ENCODE measurements at places on chromosomes 3 and 15.
A peak's percentile ranks its signal among the peaks of the same experiment; 100 is the strongest.

- no peak for DNase-seq
Measured at GRCh38 chr15:89205991-89206585, 15.3 kb downstream of the RLBP1 start.

- peak; percentile 76 for DNase-seq
Measured at GRCh38 chr15:74635228-74635627, 19.6 kb downstream of the CLK3 start.

- DNase-seq: no peak
Measured at GRCh38 chr3:145943952-145944351, 217.0 kb downstream of the PLOD2 start.

GRCh38 chr3:180594631-180595558 is 7.1 kb upstream of the TTC14 start:
- DNase-seq: peak; percentile 13

GRCh38 chr3:70501561-70501960 is 189.1 kb upstream of the MDFIC2 start:
- no peak for DNase-seq

- DNase-seq: no peak
Measured at GRCh38 chr3:41148478-41148877, 50.8 kb upstream of the CTNNB1 start.

DNA sequence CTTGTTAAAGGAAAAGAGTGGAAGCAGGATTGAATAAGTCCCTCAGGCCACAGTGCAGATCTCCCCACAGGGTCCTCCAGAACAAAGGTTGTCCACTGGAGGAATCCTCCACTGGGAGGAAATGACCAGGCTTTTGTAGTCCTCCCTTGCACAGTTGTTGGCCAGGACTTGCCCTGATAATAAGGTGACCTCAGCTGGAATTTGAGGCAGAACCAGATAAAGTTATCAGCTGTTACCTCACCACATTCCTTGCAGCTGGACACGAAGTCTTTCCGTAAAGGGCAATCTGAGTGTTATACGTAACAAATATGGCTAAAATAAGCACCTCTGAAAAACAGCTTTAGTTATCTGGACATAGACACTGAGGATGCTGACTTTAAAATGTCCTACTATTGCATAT is 83.5 kb upstream of the NAALADL2 start:
- DNase-seq: no peak

DNA sequence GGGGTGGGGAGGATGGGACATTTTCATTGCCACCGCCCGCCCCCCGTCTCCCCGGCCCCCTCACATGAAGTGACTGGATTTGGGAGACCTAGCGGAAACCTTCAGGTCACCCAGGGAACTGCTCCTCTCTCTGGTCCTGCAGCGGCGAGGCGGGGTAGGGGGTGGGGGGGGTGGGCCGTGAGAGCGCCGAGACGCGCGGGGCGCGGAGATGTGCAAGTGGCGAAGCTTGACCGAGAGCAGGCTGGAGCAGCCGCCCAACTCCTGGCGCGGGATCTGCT is 712 bp upstream of the MME start:
- no peak for DNase-seq

- DNase-seq: no peak
Measured at GRCh38 chr3:46843508-46843907, 19.7 kb downstream of the MYL3 start.

GRCh38 chr3:45579251-45579650 is 15.3 kb upstream of the LIMD1 start:
- no peak for DNase-seq

DNA sequence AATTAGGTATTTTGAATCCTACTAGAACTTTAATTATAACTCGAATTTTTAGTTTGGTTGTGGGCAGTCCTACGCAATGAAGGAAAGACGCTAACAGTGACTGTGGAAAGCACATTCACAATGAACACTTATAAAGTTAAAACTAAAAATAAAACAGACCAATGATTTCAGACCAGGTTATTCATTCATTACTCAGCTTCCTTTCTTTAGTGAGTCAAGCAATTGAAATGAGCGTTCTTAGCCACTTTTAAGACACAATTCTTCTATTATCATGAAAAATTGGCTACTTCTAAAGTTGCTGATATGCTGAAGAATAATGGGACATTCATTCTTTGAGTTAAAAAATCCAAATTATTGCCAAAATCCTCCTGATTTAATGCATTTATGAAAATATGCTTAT is 66.0 kb upstream of the CMSS1 start:
- DNase-seq: no peak

DNA sequence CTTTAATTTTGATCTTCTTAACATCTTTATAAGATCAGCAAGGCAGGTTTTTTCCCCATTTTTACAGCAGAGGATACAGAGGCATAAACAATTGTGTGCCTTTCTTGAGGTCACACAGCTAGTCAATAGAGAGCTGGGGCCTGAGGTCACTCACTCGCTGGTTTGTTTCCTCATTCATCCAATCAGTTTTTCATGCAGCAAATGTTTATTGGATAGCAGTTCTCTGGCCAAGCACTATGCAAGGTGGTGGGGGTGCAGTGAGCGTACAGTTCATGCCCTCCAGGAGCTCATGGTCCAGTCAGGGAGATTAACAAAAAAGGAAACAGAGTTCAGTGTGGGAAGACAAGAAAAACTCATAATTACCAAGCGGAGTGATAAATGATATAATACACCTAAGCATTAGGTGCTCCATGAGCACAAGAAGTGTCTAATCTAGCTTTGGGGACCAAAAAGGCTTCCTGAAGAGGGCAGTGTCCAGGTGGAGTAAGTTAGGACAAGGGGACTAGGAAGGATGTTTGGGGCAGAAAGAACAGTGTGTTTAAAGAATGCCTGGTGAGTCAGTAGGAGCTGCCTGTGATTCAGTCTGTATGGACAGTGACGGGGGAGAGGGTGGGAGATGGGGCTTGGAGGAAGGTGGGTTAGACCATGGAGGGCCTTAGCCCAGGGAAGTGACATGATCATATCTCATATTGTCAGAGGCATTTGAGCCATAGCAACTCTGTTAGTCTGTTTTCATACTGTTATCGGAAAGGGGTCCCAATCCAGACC is 29.3 kb downstream of the MAP2K5 start:
- no peak for DNase-seq

GRCh38 chr15:58748040-58748851 is 1.3 kb downstream of the ADAM10 start:
- DNase-seq: no peak

DNA sequence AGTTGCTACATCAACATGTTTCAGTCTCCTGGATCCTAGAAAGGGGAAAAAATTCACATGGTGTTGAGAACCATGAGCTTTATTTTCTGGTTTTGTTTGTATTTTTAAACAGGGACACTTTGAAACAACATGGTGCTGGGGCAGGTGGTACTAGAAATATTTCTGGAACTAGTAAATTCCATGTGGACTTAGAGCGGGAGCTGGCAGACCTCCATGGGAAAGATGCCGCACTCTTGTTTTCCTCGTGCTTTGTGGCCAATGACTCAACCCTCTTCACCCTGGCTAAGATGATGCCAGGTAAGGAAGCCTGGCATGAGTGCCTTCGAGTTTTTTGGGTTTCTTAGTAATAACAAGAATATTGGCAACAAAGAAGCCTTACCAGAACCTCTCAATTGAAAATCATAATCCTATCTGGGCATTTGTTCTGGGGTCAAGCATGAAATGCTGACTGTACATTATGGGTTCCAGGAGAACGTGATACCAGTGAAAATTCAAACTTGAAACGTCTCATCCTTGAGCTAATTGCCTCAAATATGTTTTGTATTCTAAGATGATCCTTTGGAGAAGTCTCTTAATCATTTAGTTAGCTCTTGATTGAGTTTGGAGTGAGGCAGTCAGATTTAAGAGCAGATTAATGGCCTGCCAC is 7.9 kb downstream of the ALAS1 start:
- no peak for DNase-seq

- no peak for DNase-seq
Measured at GRCh38 chr3:10447527-10448260, 57.7 kb downstream of the ATP2B2 start.

- no peak for DNase-seq
Measured at GRCh38 chr3:169150920-169151319, 512.6 kb downstream of the MECOM start.

DNA sequence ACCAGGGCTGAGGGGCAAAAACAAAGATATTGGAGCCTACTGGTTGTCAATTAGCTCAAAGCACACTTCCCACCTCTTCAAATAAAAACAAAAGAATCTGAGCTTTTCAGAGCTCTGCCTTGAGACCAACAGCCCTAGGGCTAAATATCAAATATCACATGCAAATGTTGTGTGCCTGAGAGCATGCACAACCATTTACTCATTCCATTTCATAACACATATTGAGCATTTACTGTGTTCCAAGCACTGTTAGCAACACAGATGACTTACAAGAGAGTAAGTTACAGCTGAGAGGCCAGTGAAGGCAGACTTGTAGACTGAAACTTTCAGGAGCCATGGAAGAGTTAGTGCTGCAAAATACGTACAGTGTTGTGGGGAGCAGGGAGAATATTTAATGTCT is 222.4 kb downstream of the CPNE4 start:
- no peak for DNase-seq

DNA sequence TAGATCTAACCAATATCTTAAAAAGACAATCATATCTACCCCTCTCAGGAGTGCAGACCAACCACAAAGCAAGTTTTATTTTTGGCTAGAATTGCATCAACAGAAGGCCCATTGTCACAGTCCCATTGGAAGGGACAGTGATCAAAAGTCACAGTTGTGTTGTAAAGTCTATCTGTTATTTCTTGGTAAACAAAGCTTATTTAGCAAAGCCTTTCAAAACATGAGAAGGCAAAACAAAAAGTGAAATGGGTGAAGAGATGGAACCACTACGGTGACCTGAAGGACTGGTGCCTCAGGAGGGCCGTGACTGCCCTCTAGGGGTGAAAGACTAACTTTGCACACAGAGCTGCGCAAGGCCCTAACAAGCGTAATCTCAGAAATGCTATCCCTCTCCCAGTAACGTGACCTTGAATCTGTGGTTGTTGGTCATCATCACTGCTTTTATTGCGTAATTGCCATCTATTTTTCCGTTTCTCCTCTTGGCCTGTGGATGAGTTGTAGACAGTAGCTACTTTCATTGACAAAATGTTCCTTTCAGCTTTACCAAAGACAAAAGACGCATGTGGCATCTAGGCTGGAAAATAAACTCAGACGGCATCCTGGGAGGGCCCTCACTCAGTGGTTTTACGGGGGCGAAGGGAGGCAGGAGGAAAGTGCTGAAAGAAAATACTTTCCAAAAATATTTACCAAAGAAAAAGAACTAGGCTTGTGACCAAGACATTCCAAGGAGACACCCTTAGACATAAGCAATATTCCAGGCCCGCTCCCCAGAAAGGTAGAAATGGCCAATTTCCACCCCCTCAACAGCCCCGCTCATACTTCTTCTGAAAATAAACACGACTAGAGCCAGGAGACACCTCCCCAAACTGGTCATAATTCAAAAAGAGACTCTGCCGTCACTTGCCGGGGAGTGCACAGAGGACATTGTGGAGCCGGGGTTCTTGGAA is 79.4 kb downstream of the FRMD4B start:
- DNase-seq: peak; percentile 66

DNA sequence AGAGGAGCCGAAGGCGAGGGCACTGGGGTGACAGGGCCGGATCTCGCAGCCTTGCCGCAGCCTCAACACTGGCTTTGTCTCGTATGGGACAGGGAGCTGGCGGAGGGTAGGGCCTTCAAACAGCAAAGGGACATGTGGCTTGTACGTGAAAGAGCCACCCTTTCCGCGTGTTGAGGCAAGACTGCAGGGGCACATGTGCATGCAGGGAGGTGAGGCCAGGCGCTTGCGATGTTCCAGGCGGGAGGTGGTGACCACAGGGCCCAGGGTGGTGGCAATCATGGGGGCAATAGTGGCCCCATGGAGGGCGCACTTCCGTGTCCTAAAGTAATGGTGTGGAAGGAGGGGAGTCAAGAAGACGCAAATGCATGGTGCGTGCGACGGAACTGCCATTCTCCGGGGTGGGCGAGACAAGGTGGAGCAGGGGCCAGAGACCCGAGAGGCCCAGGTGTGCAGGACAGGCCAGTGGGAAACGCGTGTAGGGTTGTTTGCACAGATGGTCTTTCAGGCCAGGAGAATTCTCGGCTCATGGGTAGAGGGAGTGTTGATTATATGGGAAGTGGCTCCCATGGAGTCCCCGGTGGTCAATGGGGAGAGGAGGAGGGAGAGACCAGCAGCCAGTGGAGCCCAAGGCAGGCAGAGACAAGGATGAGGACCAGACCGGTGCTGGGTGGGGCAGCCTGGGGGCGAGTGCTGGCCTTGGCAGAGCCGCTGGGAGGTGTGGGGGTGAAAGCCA is 45.8 kb upstream of the PCSK6 start:
- no peak for DNase-seq

- peak; percentile 42 for DNase-seq
Measured at GRCh38 chr3:77348244-77348855, 308.5 kb downstream of the ROBO2 start.

GRCh38 chr15:78448441-78449219 is 10.6 kb downstream of the IREB2 start:
- DNase-seq: no peak

- DNase-seq: no peak
Measured at GRCh38 chr3:71565316-71565715, 18.2 kb downstream of the FOXP1 start.

GRCh38 chr3:71723452-71724170 is 1.6 kb downstream of the EIF4E3 start:
- no peak for DNase-seq

DNA sequence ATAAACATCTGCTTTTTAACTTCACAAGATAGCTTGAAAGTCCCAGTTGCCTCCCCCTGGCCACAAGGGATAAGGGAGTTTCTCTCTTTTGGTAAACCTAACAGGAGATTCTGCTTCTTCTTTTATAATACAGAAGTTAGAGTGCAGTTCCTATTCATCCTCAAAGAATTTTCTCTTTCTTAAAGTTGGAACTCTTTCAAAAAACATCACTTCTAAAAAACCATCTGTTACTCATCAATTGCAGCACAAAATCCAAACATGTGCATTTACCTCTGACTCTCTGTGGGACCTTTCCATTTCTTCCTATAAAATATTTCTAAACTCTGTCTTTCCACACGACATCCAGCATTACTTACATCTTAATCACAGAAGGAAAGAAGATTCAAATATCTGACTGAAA is 5.1 kb downstream of the DPH6 start:
- no peak for DNase-seq

GRCh38 chr3:96022676-96023075 is 791.7 kb upstream of the EPHA6 start:
- DNase-seq: no peak

DNA sequence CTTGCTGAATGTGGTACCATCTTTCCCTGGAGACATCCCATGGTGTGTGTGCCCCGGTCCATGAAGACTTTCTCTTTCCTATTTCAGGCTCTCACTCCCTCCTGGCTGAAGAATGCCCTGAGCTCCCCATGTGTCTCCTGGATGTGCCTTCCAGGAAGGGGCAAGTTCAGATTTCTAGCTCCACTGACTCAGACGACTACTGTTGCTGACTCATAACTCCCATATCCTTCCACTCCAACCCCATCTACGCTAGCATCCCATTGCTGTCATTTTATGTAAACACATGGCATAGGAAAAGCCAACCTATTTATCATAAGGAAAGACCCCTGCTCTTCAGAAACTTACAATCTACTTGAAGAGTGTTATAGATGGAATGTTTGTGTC is 95.0 kb downstream of the ADCY5 start:
- DNase-seq: no peak
